Inflammatory macrophage treated with lipopolysaccharide for 1 hour (primary cell): ENCODE measurements at places on chromosomes 2 and 18.

GRCh38 chr2:225691711-225692110 lies 292.2 kb downstream of the NYAP2 start:
- DNase-seq, result no peak

GRCh38 chr2:190535121-190535439 lies 558 bp upstream of the NEMP2 start:
- DNase-seq, result no peak

GRCh38 chr18:76364282-76365259 lies 130.5 kb downstream of the ZNF516 start:
- no peak for DNase-seq

DNA sequence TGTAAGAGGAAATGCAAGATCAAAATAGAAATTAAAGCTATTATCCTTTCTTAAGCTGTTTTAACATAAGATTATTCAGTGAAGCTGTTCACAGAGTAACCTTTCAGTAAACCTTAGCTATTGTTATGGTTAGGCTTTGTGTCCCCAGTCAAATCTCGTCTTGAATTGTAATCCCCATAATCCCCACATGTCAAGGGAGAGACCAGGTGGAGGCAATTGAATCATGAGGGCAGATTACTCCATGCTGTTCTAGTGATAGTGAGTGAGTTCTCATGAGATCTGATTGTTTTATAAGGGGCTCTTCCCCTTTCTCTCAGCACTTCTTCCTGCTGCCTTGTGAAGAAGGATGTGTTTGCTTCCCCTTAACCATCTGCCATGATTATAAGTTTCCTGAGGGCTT lies 424.4 kb downstream of the DSEL start:
- no peak for DNase-seq

GRCh38 chr2:211881449-211881848 lies 657.2 kb downstream of the ERBB4 start:
- DNase-seq, result no peak

DNA sequence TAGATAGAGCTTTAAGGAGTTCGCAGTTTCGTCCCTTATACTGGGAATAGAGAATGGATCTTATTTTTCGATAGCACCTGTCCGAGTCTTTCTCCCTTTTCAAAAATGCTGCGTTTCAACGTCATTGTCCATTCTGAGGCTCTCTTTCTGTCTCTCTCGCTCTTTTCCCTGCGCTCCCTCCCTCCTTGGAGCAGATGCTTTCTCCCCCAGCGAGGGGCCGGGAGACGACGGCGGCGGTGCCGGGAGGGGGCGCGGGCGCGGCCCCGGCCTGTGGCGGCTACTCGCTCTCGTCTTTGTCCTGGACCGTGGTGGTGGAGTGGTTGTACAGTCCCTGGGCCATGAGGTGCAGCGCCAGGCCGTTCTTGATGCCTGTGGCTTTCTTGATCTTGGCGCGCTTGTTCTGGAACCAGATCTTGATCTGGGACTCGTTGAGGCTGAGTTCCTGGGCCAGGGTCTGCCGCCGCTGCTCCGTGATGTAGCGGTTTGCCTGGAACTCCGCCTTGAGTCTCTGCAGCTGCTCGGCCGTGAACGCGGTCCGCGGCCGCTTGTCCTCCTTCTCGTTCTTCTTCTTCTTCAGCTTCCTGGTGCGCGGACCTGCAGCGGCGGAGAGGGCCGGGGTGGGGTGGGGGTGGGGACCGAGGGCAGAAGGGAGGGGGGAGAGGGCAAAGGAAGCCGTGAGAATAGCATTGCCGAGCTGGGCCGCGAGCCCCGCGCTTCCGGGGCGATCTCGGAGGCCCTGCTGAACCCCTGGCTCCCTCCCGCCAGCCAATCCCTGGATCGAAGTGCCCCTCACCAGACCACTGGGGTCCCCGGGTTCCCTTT lies 4.6 kb downstream of the EN1 start:
- DNase-seq, result no peak

- DNase-seq, result peak; percentile 22
Observed at GRCh38 chr2:74119339-74119738, 28.4 kb downstream of the BOLA3 start.

DNA sequence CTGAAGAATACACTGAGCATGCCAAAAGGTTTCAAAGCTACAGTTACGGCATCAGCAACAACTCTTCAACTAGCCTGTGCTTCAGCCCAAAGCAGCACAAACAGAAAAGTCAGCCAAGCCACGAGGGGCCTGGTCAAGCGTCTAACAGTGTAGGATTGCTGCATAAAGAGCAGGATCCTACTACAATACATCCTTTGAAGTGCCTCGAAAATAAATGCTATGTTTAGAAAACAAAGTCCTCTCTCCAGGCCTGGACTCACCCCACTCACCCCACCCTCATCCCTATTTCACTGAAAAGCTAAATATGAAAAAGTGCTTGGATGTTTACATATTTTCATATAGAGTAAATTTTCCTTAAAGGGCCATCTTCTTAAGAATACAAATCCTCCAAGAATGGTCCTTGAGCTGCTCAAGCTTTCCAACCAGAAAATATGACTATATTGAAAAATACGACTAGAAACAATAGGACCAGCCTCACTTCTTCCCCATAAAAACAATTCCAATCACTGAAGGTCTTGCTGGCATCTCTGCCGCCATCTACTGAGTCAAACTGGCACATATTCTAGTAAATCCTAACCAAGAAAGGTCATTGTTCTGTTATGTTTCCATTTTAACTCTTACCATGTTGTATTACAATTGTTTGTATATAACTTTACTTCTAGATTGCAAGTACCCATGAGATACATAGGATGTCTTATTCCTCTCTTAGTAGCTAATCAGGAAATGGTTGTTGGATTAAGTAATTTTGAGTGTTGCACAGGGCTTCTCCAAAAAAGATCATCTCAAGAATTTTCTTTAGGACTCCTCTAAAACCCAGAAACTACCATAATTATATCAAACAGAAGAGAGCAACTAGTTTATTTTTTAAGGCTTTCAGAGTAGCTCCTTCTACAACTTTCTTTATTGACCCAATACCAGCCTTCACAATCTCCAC lies 63.6 kb downstream of the CLHC1 start:
- peak; percentile 76 for DNase-seq

DNA sequence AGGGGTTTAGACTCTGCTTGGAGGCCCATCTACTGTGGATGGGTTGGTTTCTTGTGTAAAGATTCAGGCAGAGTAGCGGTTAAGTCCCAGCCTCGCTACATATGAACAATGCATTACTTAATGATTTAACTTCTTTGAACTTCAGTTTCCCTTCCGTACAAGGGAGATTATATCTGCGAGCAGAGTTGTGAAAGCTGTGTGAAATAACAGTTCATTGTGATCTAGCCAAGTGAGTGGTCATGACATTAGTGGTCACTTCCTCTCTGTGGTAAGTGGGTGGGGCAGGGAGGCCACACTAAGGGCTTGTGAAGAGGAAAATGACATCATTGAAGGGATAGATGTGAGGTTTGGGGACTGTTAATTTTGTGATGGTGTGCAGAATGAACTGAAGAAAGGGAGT lies 14.1 kb upstream of the MEX3C start:
- DNase-seq, result peak; percentile 95

GRCh38 chr2:101119431-101119830 lies 31.8 kb downstream of the TBC1D8 start:
- peak; percentile 81 for DNase-seq

DNA sequence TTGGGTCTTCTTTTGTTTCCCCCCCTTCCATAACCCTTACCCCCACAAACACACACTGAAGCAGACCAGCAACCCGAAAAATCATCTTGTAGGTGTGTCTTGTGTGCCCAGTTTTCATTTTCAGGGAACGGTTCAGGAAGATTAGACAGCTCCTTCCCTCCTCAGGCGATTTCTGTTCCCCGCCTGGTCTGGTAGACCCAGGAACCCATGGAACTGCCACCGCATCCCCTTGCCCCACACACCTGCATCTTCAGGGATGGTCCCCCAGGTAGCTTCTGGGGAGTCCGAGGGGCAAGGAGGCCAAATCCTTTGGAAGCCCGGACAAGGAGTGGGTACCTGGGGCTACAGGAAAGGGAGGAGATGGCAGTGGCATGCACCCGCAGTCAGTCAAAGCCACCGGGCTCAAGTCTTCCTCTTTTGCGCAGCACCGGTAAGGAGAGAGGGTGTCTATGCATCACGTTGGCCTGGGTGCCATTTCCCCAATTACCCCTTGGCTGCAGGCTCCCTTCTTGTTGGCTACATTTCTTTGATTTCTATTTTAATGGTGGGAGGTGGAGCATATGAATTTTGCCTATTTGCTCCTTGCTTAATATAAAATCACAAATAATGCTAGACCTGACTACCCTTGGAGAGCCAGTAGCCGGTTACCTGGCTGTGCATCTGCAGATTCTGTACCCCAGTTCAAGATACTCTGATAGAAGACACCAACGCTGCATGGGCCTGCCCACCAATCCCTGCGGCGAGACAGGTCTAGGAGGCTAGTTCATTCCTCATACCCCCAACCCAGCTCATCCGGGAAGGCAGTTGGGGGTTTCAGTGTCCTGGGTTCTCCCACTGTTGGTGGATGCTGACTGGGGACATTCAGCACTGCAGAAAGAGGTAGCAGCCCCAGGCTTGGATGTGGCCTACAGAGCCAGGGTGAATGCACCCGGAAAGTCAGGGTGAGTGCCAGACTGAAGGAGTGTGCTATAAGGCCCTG lies 30.0 kb upstream of the ATP6V1B1 start:
- peak; percentile 26 for DNase-seq

- DNase-seq, result peak; percentile 23
Observed at GRCh38 chr18:13216711-13217465, 1.7 kb upstream of the LDLRAD4 start.

- no peak for DNase-seq
Observed at GRCh38 chr18:57930476-57930875, 113.5 kb upstream of the NEDD4L start.

DNA sequence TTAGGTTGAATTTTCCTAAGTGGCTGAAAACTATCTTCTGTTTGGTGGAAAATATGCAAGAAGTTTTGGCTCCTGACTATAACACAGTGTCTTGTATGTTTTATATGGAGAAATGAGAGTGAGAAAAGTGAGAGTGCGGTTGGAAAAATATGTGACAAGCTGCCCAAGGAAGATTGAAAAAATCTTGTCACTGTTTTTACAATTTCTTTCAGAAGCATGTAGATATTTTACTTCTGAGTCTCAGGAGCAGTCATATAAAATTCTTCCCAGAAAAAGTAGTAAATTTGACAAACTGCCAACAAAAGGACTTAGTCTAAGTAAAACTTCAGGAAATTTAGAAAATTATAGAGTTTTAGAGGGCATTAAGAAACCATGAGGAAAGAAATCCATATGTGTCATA lies 19.4 kb upstream of the RMND5A start:
- no peak for DNase-seq

- DNase-seq, result no peak
Observed at GRCh38 chr18:47928466-47928865, 2.0 kb downstream of the SMAD2 start.

GRCh38 chr2:158786897-158787296 lies 8.2 kb upstream of the DAPL1 start:
- DNase-seq, result no peak

- DNase-seq, result no peak
Observed at GRCh38 chr2:121804997-121805765, 49.7 kb downstream of the TSN start.

GRCh38 chr2:100002059-100002458 lies 140.3 kb downstream of the AFF3 start:
- DNase-seq, result no peak

DNA sequence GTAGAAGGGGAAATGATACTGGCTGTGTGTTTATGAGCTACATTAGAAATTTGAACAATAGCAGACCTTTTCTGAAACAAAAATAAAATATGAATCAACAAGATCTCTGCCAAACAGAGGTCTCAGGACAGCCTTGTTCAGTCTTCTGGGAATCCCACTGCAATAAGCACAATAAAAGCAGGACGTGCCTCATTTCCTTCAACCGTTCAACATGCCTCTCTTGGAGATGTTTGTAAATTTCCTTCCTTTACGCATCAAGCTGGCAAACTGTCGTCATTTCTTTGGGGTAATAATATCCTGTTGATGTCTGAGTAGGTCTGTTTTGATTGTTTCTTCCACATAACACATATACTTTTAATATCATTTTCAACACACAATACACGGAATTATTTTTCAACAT lies 77.2 kb downstream of the TCF4 start:
- DNase-seq, result peak; percentile 21

- DNase-seq, result no peak
Observed at GRCh38 chr2:86201671-86202335, 2.5 kb downstream of the MRPL35 start.
